ENCODE measurements at places on chromosomes 4 and X.

DNA sequence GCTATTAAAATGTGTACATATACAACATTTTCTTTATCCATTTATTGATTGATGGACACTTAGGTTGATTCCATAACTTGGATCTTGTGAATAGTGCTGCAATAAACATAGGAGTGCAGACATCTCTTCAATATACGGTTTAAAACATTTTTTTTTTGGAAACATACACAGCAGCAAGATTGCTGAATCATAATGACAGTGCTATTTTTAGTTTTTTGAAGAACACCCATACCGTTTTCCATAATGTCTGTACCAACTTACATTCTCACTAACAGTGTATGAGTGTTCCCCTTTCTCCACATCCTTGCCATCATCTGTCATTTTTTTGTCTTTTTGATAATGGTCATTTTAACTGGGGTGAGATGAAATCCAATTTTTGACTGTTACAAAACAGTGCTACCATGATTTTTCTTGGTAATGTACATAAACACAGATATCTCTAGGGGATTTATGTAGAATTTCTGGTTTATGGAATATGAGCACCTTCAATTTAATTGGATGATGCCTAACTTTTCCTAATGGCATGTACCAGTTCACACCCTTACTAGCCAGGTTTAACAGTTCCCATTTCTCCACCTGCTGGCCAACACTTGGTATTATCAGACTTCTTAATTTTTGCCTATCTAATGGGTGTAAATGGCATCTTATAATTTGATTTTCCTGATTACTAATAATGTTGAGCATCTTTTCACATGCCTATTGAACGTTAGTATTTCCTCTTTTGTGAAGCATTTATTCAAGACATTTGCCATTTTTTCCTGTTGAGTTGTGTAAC lies 21.0 kb upstream of the TMSB15B start:
- DNase-seq, result no peak

- no peak for DNase-seq
Measured at GRCh38 chr4:100190643-100191600, 654 bp upstream of the DDIT4L start.

DNA sequence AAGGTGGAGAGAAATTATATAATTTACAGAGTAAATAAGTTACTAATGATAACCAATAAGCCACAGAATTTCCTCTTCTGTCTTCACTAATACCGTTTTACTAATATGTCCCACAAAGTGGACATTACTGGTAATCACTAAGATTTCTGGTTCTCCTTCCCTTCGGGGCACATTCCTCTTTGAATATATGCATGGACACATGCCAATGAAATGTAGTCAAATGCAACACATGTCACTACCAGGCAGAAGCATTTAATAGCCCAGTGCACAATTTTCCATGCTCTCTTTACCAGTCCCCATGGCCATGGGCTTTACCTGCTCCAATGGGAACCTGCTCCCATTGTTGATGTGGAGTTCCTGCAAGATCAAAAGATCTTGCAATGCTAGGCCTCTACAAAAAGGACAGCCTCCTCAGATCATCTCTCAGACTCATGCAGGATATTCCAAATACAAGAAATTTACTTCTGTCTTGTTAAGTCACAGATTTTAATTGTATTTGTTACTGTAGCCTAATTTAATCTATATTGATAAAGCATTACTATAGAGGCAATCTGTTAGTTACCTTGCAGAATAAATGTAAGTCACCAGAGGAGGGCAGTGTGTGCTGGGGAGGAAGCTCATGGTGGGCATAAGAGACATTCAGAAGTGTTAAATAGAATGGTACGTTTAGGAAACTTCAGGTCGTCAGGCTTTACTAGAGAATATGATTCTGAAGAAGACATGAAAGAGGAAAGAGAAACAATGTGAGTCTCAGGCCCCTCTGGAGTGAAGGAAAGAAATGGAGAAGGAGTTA lies 37.1 kb upstream of the INPP4B start:
- no peak for DNase-seq

DNA sequence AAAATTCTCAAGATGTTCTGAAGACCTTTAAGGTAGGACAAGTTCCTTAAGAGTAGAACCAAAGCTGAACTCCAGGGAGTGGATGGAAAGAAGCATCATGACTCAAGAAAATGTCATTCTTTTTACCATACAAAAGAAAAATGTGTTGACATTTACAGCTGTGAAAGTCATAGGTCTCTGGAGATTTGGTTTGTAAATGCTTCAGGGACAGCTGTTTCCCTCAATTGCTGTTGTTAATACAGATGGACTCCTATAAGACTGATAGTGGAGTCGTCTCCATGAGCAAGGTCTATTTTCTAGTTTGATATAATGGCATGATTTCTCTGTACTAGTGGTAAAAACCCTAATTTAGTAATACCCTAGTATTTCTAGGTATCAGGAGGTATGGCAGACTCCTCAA lies 101.7 kb downstream of the PHOX2B start:
- DNase-seq, result no peak

GRCh38 chrX:16953606-16954211 lies 7.3 kb downstream of the REPS2 start:
- DNase-seq, result no peak

DNA sequence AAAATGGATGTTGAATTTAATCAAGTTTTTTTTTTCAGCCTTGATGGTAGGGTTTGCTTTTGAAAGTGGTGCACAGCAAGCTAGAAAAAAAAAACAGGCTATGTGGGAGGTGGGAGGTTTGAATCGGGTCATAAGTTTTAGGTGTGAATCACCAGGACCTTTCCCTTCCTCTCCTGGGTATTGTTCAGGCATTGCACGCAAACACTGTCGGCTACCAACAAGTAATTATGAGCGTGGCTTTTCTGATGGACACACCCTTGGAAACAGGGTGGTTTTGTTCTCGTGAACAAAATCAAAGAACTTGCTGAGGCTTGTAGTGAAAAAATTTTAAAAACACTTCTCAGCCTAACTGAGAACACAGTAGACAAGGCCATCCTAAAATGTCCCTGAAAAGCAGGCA lies 18.1 kb downstream of the PIR start:
- DNase-seq, result no peak

DNA sequence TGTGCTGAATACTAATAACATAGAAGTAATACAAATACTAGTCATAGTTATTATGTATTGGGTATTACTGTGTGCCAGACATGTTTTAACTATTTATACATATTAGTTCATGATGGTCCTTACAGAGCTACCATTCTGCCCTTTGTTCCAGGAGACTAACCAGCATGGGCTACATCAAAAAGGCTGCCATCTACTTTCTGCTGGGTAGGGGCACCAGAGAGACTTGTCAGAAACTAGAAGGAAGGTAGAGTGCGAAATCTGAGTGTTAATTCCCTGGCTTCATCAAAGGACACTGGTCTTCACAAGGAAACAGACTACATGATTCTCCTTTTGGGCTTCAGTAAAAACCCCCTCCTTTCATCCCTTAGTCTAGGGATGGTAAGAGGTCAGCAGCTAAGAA lies 347.8 kb downstream of the GBA3 start:
- DNase-seq, result no peak

DNA sequence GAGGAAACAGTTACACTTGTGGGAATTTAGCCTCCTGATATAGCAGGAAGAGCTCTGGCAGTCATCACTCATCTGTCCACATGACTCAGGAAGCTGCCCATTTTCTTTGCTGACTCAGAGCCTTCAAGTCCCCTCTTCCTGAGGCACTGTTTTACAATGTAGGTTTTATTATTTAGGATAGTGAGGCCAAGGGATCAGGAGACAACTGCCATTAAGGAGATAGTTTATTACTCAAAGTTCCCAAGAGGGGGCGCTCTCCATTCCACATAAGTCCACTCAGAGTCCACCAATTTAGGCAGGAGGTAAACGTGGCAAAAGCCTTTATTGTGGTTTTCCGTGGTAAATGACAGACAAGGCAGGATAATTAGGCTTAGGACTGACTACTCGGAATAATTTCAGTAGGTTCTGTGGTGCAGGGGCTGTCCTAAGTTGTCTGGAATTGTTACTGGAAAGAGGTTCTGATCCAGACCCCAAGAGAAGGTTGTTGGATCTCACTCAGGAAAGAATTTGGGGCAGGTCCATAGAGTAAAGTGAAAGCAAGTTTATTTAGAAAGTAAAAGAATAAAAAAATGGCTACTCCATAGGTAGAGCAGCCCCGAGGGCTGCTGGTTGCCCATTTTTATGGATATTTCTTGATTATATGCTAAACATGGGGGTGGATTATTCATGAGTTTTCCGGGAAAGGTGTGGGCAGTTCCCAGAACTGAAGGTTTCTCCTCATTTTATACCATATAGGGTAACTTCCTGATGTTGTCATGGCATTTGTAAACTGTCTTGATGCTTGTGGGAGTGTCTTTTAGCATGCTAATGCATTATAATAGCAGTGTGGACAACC lies 96.0 kb upstream of the RAB40AL start:
- no peak for DNase-seq

GRCh38 chrX:72652082-72652481 lies 62.0 kb downstream of the PHKA1 start:
- DNase-seq, result no peak

Data from stimulated activated CD4-positive, alpha-beta T cell treated with anti-CD3 and anti-CD28 coated beads, Interleukin-15, amount 100 ng/mL, for 1 hour (primary cell).